ENCODE measurements at places on chromosomes 5 and 9.

GRCh38 chr5:115414406-115415142 lies 118.1 kb upstream of the CCDC112 start:
- no peak for DNase-seq

GRCh38 chr5:77423022-77423750 lies 68.9 kb downstream of the WDR41 start:
- no peak for DNase-seq

DNA sequence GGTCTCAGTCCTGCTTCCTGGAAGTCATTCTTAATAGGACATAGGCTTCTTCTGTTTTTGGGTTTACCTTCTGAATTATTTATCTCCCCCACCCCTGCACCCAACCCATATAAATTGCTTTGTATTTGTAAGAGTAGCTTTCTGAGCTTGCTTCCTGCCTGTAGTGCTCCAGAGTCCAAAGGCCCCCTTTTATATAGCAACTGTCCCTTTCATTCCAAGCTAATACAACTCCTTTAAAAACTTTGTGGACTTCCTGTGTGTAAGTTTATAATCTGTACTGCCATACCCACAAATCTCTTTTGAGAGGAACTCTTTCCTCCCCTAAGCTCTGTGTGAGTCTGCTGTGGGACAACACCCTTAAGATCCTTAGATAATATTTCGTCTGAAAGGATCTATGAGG lies 7.8 kb downstream of the JAK2 start:
- DNase-seq: no peak

DNA sequence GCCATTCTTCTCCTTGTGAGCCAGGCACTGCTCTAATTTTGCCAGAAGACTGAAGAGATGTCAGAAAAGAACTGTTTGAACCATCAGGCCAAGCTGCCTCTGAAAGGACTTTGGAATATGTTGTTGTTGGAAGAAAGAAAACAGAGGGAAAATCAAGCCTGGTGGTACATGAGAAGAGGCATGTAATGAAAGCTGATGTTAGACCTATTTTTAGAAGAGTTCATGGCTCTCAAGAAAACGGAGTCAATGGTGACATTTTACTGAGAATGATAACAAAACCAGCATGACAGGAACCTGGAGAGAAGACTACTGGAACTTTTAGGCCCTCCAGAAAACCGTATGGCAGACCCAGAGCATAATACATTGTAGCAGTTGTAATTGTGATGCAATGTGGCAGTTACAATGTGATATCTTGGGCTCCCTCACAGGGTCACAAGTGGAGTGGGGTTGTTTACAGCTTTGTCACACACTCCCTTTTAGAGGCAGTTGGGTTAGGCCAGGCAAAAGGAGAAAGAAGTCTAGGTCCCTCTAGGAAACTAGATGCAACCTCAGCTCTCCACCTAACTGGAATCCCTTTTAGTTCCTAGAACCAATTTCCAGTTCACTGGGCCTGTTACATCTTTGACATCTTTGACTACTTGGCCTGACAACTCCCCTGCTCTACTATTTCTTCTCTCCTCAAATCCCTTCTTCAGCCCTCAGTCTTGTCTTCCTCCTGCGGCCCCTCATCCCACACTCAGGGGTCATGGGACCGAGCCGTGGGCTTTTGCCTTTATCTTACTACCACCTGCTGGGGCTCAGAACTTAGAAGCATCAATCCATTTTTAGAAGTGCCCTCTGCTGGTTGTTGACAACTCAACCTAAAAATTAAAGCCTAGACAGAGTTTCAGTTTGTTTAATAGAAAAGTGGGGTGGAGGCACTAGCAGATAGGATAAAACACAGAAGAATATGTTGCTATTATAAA lies 61.2 kb upstream of the JAK2 start:
- no peak for DNase-seq

- no peak for DNase-seq
Observed at GRCh38 chr9:87227456-87227855, 270.2 kb upstream of the DAPK1 start.

- no peak for DNase-seq
Observed at GRCh38 chr9:87678650-87679355, 47.1 kb upstream of the CTSL start.

- DNase-seq: peak; percentile 38
Observed at GRCh38 chr9:133238851-133239532, 29.9 kb upstream of the OBP2B start.

DNA sequence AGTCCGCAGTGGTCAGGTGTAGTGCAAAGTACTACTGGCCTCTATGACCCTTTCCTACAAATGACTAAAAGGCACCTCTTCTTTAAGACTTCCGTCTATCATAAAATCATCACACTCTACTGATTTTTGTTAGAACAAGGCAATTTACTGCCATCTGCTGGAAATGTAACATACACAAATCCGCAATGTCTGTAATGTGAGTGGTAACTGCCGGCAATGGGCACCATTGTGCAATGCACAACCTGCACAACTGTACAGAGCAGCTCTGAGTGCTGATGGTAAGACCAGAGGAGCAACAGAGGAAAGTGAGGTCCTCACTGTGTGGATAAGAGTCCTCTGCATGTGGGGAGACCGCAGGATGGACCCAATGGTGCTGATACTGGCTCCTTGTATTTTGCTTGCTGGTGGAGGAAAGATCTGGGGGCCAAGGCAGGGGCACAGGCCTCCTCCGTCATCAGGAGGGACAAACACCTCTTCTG lies 103.7 kb downstream of the ATPSCKMT start:
- no peak for DNase-seq

DNA sequence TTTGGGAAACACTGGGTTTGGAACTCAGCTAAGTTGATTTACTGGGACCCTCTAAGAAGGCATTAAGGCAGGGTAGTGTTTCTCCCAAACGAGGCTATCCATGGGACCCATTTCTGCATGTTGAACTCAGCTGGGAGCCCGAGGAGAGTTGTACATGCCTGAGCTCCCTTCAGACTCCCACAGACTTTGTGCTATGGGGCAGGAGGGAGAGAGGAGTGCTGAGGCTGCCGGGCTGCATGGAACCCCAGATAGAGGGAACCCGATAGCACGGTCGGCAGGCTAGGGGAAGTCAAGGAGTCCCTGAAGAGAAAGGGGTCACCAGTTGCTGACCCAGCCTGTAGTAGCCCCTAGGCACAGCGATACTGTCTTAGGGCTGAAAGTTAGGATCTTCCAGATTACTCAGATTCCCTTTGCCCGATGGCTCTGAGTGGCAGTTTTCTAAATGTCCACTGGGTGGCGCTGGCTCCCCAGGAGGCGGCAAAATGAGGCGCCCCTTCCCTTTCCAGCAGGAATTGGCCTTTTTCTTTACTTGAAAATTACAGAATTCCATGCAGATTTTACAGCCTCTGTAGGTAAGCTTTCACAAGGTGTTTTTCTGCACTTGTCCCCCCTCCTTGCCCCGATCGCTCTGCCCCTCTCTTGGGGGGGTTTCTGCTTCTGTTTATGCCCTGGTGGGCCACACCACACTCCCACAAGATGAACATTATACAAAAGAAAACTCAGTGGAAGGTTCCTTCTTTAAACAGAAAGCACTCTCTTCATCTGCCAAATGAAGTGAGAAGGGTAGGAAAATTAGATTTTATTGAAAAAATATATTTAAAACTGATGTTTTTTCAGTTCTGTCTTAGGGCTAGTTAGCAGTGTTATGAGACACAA lies 17.8 kb downstream of the NANS start:
- DNase-seq: peak; percentile 56

- DNase-seq: no peak
Observed at GRCh38 chr5:107518190-107518589, 152.5 kb downstream of the EFNA5 start.

DNA sequence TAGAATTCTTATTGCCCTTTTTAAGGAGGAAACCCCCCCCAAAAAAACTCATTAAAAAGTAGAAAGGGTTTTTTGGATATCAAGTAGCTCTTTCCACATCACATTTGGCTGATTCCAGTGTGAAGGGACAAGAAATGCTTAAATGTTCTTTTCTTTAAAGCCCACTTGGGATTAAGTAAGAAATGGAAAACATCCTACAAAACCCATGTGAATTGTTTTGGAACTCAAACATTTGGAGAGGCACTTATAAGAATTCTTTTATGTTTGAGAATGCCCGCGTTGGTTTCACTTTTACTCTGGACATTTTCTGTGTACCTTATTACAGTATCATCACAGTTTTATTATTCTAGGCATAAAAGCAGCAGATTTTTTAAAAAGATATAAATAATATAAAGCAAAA lies 301.1 kb upstream of the ACTBL2 start:
- no peak for DNase-seq

DNA sequence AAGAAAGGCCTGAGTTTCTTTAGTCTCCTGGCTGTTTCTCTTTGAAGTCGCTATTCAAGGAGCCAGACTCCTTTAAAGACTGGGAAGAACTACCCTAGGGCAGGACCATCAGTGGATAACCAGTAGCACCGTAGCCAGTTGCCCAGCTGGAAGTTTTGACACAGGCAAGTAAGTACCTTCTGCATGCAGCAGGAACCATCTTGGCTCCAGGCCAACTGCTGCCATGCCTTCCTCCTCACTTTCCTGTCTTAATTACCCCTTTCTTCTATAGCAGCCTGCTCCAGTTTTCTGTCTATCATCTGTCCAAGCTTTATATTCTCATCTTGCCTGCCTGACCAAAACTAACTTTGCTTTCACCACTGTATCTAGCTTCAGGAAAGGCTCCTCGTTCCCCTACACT lies 149.7 kb upstream of the SV2C start:
- DNase-seq: no peak

- no peak for DNase-seq
Observed at GRCh38 chr5:179300581-179301180, 44.6 kb downstream of the ADAMTS2 start.

DNA sequence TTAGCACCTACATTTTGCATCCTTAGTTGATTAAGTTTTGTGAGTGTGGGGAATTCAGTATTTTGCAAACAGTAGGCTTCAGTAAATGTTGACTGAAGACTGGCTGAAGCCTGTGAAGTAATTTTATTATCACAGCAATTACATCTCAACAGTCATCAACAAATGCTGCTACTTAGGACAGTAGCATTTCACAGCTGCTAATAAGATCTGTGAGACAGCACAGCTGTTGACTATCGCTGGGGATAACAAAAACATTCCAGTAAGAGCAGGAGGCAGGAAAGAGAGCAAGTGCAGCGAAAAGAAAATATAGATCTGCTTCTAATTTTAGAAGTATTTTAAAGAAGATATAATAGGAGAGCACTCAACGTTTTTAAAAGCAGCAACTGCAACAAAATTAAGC lies 117.3 kb upstream of the FGF10 start:
- no peak for DNase-seq

GRCh38 chr9:98831696-98832095 lies 24.2 kb downstream of the GALNT12 start:
- DNase-seq: no peak

DNA sequence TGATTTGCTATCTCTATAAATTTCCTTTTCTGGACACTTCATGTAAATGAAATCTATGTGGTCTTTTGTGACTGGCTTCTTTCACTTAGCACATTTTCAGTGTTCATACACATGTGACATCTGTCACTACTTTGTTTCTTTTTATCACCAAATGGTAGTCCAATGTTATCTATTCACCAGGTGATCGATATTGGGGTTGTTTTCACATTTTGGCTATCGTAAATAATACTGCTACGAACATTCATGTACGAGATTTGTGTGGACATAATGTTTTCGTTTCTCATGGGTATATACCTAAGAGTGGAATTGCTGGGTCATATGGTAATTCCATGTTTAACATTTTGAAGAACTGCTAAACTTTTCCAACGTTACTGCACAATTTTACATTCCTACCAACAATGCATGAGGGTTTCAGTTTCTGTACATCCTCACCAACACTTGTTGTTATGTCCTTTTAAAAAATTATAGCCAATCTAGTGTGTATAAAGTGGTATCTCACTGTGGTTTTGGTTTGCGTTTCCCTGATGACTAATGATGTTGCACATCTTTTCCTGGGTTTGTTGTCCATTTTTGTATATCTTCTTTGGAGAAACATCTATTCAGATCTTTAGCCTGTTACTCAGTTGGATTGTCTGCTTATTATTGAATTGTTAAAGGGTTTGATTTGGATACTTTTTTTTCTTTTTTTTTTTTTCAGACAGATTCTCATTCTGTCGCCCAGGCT lies 263.0 kb downstream of the PDZD2 start:
- no peak for DNase-seq

Measured in stimulated activated CD4-positive, alpha-beta T cell treated with anti-CD3 and anti-CD28 coated beads, Interleukin-15, amount 100 ng/mL, for 1 hour (primary cell).